ENCODE measurements at places on chromosomes 2 and 18. TPM values are rescaled to one million over a fixed set of nuclear protein-coding genes. Genes with fewer than 3 reads are reported as not detected.

DNA sequence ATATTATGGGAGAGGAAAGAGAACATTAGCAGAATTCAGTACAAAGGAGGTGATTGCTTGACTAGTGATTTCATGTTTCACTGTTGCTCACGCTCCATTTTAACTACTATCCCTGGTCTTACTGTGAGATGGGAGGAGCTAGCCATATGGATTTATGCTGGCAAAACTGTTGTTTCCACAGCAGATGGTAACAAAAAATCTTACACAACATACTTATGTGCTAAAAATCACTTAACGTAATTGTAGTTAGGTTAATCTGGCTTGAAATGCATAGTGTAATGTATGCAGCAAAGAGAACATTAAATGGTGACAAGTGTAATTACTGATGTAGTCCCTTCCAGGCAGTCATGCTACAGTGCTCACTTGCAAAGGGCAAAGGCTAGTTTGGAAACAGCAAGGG is 155.6 kb upstream of the LYPD1 start:
- DNase-seq: no peak

DNA sequence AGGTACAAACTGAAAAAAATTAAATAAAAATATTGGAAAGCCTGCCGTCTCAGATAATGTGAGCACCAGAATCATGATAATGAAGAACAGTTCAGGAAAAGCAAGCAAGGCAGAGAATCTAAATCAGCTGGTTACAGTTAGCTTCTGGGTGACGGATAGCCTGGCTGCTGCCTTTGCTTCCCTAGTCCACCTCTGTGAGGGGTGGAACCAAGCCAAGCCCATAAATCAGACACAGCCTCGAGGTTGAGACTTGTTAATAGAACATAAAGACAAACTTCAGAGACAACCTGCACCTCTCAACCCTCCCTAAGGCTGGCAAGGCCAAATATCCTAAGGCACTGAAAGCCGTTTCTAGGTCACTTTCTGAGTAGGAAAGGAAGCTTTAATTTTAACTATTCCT is 334.7 kb upstream of the SLC39A10 start:
- DNase-seq: no peak

DNA sequence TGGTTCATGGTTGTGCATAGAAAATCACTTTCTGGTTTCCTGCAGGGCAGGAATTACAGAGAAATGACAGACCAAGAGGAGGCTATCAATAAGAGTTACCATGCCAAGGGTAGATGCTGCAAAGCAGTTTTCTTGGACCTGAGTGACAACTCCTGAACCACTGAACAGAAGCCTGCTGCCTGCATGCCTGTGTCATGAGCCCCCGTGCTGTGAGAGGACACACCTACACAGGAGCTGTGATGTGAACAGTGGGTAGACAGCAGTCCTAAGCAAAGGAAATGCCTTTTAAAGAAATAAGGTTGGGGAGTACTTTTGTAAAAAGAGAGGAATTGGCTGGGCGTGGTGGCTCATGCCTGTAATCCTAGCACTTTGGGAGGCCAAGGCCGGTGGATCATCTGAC is 54.2 kb upstream of the CREB1 start:
- DNase-seq: no peak

Gene NYAP2
- total RNA-seq: not detected

Gene FAM110C
- total RNA-seq: 0.62 TPM

DNA sequence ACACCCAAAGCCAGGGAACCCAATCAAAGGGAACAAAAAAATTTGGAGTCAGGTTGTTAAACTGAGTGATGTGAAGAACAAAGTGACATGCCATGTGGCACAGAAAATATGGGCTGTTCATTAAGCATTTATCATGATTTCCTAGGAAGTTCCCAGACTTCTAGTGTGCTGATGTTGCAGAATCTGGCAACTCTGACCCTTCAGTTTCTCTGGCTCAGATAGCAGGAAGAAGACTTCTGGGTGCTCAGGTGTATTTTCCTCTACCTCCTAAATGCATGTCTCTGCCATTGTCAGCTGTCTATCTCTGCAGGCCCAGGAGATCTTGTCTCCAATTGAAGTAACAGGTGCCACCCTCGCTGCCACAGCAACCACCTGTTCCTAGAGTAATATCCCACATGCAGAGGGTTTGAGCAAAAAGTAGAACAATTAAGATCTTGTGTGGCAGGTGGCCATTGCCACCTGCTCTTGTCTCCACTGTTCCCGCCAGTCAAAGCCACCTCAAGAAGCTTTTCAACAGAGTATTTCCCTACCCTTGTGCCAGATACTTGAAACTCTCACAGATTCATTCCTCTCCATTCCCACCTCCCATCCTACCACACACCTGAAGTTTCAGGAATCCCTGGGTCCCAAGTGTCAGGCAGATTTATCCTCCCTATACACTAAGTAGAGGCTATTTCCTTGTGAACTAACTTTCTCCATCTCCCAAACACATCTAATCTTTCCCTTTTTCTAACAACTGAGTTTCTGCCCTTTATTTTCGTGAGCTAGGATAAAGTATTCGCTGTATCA is 533.7 kb upstream of the CHAC2 start:
- DNase-seq: no peak
